ENCODE measurements at places on chromosomes 1 and 21.

- no peak for DNase-seq
Measured at GRCh38 chr1:240701412-240701811, 89.5 kb upstream of the GREM2 start.

DNA sequence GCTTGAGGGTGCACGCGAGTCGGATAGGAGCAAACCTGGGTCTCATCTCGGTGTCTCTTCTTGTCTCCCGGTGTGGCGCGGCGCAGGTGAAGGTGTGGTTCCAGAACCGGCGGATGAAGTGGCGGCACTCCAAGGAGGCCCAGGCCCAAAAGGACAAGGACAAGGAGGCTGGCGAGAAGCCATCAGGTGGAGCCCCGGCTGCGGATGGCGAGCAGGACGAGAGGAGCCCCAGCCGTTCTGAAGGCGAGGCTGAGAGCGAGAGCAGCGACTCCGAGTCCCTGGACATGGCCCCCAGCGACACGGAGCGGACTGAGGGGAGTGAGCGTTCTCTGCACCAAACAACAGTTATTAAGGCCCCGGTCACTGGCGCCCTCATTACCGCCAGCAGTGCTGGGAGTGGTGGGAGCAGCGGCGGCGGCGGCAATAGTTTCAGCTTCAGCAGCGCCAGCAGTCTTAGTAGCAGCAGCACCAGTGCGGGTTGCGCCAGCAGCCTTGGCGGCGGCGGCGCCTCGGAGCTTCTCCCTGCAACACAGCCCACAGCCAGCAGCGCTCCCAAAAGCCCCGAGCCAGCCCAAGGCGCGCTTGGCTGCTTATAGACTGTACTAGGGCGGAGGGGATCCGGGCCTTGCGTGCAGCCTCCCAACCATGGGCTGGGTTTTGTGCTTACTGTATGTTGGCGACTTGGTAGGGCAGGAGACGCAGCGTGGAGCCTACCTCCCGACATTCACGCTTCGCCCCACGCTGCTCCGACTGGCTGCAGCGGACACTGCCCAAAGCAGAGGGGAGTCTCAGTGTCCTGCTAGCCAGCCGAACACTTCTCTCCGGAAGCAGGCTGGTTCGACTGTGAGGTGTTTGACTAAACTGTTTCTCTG lies 5.1 kb downstream of the HLX start:
- DNase-seq, result peak; percentile 34

GRCh38 chr1:231866392-231867331 lies 240.1 kb downstream of the DISC1 start:
- peak; percentile 62 for DNase-seq

- peak; percentile 91 for DNase-seq
Measured at GRCh38 chr21:17491716-17492414, 21.0 kb upstream of the CXADR start.

DNA sequence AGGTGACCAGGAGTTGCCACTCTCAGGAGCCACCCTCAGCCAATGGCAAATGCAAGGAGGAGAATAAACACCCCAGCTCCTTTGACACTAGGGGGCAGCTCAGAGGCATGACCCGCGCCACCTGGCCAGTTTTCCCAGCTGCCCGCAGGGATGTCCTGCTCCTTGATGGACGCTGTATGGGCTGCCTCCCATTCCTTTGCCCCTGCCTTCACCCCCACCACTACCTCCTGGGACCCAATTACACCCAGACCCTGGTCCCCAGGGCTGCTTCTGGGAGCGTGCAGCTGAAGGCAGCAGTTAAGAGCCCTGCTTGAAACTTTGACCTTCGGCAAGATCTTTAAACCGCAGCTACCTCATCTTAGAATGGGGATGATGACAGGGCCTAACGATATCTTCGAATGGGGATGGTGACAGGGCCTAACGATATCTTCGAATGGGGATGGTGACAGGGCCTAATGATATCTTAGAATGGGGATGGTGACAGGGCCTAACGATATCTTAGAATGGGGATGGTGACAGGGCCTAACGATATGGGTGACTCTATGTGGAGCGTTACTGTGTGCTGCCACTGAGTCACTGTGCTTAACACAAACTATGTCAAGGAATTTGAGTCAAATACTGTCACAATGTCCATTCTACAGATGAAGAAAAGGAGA lies 163.0 kb upstream of the KAZN start:
- no peak for DNase-seq

GRCh38 chr1:41286486-41286885 lies 44.4 kb upstream of the SCMH1 start:
- DNase-seq, result no peak

DNA sequence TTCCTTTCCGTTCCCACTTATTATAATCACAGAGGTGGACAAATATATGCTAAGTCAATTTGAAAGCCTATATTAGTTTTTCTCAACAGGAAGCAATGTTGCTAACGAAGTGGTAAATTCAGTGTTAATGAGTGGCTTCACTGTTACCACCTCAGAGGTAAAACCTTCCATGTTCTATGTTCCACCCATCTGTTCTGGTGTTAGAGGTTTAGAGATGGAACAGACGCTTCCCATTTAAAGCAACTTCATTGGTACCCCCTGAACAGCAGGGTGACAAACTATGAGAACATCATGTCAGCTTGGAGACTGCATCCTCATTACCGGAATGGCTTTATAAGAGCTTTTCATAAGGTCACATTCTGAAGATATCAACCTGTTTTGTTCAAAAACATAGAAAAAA lies 77.9 kb downstream of the ZNF644 start:
- no peak for DNase-seq

GRCh38 chr1:26127235-26128163 lies 15.9 kb downstream of the PDIK1L start:
- peak; percentile 60 for DNase-seq

GRCh38 chr1:90223401-90223800 lies 228.5 kb downstream of the ZNF326 start:
- DNase-seq, result no peak
